ENCODE measurements at places on chromosomes 1 and 21.

- no peak for DNase-seq
These were observed 37.2 kb downstream of the KANK4 start for GRCh38 chr1:62281922-62282555.

- DNase-seq: no peak
These were observed 33.1 kb downstream of the UBE2U start for GRCh38 chr1:64236541-64236954.

DNA sequence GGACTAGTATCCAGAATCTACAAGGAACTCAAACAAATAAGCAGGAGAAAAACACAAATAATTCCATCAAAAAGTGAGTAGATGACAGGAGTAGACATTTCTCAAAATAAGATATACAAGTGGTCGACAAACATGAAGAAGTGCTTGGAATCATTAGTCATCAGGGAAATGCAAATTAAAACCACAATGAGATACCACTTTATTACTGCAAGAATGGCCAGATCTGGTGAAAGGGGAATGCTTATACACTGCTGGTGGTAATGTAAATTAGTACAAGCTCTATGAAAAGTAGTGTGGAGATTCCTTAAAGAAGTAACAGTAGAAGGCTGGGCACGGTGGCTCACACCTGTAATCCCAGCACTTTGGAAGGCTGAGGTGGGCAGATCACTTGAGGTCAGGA, 73.8 kb downstream of the POU2F1 start:
- no peak for DNase-seq

DNA sequence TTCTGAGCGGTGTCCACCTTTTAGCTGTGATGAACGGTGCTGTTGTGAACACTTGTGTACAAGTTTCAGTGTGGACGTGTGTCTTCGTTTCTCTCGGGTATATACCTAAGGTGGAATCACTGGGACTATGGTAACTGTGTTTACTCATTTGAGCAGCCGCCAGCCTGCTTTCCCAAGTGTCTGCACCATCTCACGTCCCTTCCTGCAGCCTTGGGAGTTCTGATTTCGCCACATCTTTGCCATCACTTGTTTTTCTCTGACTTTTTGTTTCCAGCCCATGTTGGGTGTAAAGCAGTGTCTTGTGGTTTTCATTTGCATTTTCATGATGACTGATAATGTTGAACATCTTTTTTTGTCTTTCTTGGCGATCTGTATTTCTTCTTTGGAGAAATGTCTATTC, 40.4 kb downstream of the COL18A1 start:
- DNase-seq: no peak

Measured in stimulated activated naive CD8-positive, alpha-beta T cell treated with anti-CD3 and anti-CD28 coated beads, Interleukin-15, amount 100 ng/mL, for 72 hours (primary cell).